A549 treated with DMSO at 1 μM for 4 hours (cell line): ENCODE measurements at places on chromosomes 13 and 19. TPM values are rescaled to one million over a fixed set of nuclear protein-coding genes. Genes with fewer than 3 reads are reported as not detected.

DYRK1B gene
- 18.8 to 23.9 TPM (median 20.9 TPM) in 5 replicates for total RNA-seq

PDX1 gene
- 0.06 to 0.14 TPM (median 0.07 TPM) in 3 of 5 replicates, not detected in the others for total RNA-seq

MRPL4 gene
- total RNA-seq: 61.4 to 79.0 TPM (median 69.4 TPM) in 5 replicates

GNA15 gene
- 0.08 to 0.11 TPM (median 0.09 TPM) in 4 of 5 replicates, not detected in the other for total RNA-seq

ABCC4 gene
- 17.4 to 22.1 TPM (median 21.0 TPM) in 5 replicates for total RNA-seq

ZNF28 gene
- total RNA-seq: 0.38 to 3.0 TPM (median 1.0 TPM) in 5 replicates

TMEM238 gene
- 2.3 to 10.5 TPM (median 6.4 TPM) in 5 replicates for total RNA-seq

STOML3 gene
- total RNA-seq: not detected in 5 replicates

CFAP97D2 gene
- total RNA-seq: not detected in 5 replicates

OR7C2 gene
- total RNA-seq: not detected in 5 replicates

SYNGR4 gene
- 2.0 to 3.6 TPM (median 2.4 TPM) in 5 replicates for total RNA-seq

CAB39L gene
- 1.9 to 2.7 TPM (median 2.4 TPM) in 5 replicates for total RNA-seq

PARP4 gene
- 32.6 to 43.4 TPM (median 39.9 TPM) in 5 replicates for total RNA-seq

CLEC11A gene
- 6.4 to 10.5 TPM (median 9.0 TPM) in 5 replicates for total RNA-seq

PTH2 gene
- not detected in 5 replicates for total RNA-seq

PPP1R13L gene
- total RNA-seq: 30.2 to 35.2 TPM (median 31.0 TPM) in 5 replicates

SYNE4 gene
- total RNA-seq: 0.17 to 0.63 TPM (median 0.31 TPM) in 5 replicates

IGFL2 gene
- 0.31 to 0.65 TPM (median 0.55 TPM) in 5 replicates for total RNA-seq

CALR gene
- 516 to 561 TPM (median 539 TPM) in 5 replicates for total RNA-seq

EDDM13 gene
- total RNA-seq: not detected in 5 replicates

CEACAM7 gene
- total RNA-seq: 0.05 to 0.08 TPM in 2 of 5 replicates, not detected in the others

LGALS14 gene
- total RNA-seq: not detected in 5 replicates

LGI4 gene
- 0.09 to 0.31 TPM (median 0.20 TPM) in 4 of 5 replicates, not detected in the other for total RNA-seq

CEACAM16 gene
- total RNA-seq: 0.09 to 0.19 TPM (median 0.13 TPM) in 4 of 5 replicates, not detected in the other

UCHL3 gene
- total RNA-seq: 45.9 to 54.9 TPM (median 51.7 TPM) in 5 replicates

TNFAIP8L1 gene
- total RNA-seq: 3.4 to 5.2 TPM (median 4.6 TPM) in 5 replicates

TTC9B gene
- 0.26 to 0.61 TPM (median 0.51 TPM) in 5 replicates for total RNA-seq

KLF1 gene
- 0.06 TPM in 1 of 5 replicates, not detected in the others for total RNA-seq

MCEMP1 gene
- total RNA-seq: not detected in 5 replicates

OR10H1 gene
- total RNA-seq: not detected in 5 replicates

CEACAM8 gene
- not detected in 5 replicates for total RNA-seq

CLDN10 gene
- 0.22 to 0.62 TPM (median 0.35 TPM) in 4 of 5 replicates, not detected in the other for total RNA-seq

GPX4 gene
- total RNA-seq: 425 to 478 TPM (median 449 TPM) in 5 replicates

LYL1 gene
- total RNA-seq: 0.45 to 0.92 TPM (median 0.72 TPM) in 5 replicates

CYP4F3 gene
- 1.8 to 3.2 TPM (median 2.6 TPM) in 5 replicates for total RNA-seq

NXNL1 gene
- total RNA-seq: not detected in 5 replicates

RAD23A gene
- 71.4 to 85.6 TPM (median 80.8 TPM) in 5 replicates for total RNA-seq

THSD1 gene
- 9.4 to 13.6 TPM (median 10.3 TPM) in 5 replicates for total RNA-seq

TEX29 gene
- 0.16 to 0.32 TPM (median 0.17 TPM) in 3 of 5 replicates, not detected in the others for total RNA-seq

PTGER1 gene
- 0.08 to 0.15 TPM (median 0.13 TPM) in 3 of 5 replicates, not detected in the others for total RNA-seq

CRX gene
- not detected in 5 replicates for total RNA-seq

TUBB4A gene
- total RNA-seq: 5.2 to 6.6 TPM (median 5.9 TPM) in 5 replicates

FCER2 gene
- not detected in 5 replicates for total RNA-seq

FAM216B gene
- total RNA-seq: not detected in 5 replicates

SELENOV gene
- not detected in 5 replicates for total RNA-seq

FREM2 gene
- under 0.01 TPM in 1 of 5 replicates, not detected in the others for total RNA-seq

PEAK3 gene
- total RNA-seq: not detected in 5 replicates

ZNF677 gene
- total RNA-seq: not detected in 5 replicates
